ENCODE measurements at places on chromosomes 4 and X. TPM values are rescaled to one million over a fixed set of nuclear protein-coding genes. Genes with fewer than 3 reads are reported as not detected.

- DNase-seq, result no peak
These were observed 11.4 kb upstream of the S100G start for GRCh38 chrX:16638533-16638932.

GRCh38 chr4:88672987-88673386, 24.6 kb downstream of the NAP1L5 start:
- DNase-seq, result no peak

GRCh38 chrX:68914479-68914946, 85.7 kb downstream of the EFNB1 start:
- no peak for DNase-seq

DNA sequence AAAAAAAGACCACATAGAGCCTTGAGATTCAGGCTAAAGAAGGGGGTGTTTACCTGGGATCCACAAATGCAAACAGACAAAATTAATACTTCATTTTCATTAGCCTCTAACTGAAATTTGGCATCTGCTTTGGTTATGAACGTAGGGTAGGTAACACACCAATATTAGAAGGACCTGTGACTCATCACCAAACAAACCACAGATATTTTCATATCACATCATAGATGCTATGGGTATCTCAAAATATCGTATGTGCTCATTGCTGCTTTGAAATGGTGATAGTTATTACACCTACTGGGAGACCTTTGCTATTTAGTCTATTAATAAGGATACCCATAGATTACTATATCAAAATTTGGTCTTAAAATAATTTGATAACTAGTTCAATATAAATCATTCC, 180.6 kb upstream of the MAP3K15 start:
- DNase-seq, result no peak

GRCh38 chrX:40736170-40736505, 796 bp upstream of the MED14 start:
- DNase-seq, result no peak

SFRP2 gene
- total RNA-seq, result 130 TPM

ADAM29 gene
- not detected for total RNA-seq

Data from chondrocyte (in vitro differentiated cells).